ENCODE measurements at places on chromosomes 7 and 10.

DNA sequence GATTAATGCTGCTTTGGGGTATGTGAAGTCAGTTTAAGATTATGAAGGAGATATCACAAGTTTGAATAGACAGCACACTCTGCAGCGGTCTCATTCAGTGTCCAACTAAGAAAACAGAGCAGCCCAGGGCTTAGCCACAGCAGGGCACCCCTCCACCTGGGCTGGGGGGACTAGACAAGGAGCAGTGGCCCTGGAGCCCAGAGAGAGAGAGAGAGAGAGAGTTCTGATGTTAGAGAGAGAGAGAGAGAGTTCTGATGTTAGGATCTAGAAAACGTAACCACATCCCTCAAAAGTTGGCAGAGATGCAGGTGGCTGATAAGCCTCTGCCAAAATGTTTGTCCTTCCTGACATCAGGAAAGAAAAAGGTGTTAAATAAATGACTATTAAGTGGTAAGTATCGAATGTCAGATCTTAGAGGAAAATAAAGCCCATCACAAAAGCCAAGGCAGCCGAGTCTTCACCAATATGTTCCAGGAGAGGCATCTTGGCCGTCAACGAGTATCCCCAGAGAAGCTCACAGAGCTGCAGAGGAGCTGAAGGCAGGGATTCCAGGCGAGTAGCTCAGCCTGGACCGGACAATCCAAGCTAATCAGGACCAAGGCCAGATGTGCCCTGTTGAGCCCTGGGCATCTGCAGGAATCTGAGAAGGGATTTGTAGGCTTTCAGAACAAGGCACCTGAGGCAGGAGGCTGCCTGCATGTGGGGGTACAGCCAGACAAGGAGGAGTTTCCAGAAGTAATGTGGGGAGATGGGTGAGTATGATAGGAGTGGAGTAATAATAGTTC is 150.1 kb upstream of the TCF7L2 start:
- no peak for DNase-seq

GRCh38 chr7:34070511-34071323 is 165.4 kb downstream of the BMPER start:
- DNase-seq, result no peak

GRCh38 chr7:139861803-139862202 is 32.7 kb downstream of the TBXAS1 start:
- DNase-seq, result no peak

DNA sequence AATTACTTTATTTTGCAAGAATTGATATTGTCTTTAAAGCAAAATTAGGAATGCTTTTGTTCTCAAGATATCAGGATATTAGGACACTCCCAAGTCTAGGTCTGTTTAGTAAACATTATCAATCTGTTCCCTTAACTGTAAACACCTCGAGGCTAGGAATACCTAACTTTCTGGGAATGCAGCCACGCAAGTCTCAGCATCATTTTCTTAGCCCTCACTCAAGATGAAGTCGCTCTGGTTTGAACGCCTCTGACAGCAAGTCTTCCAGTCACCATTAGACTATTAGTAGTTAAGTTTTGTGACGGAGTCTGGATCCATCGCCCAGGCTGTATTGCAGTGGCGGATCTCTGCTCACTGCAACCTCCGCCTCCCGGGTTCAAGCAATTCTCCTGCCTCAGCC is 128.0 kb upstream of the MYO3A start:
- DNase-seq, result no peak

DNA sequence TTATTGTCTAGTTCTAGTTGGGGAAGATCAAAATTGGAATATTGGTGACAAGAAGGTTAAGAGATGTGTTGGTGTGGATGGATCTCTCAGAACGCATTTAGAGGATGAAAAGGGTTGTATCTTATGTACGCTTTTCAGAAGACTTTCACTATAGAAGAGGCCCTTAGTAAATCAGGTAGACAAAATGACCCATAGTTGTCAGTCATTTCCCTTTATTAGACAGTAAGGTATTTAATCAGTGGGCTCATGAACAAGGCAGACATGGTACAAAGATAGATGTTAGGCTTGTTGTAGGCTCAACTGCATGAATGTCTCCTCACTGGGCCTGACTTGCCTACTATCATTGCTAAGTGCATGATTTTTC is 359.2 kb downstream of the PHF14 start:
- no peak for DNase-seq

- DNase-seq, result no peak
These were observed 127.2 kb upstream of the SP8 start for GRCh38 chr7:20913853-20914252.

GRCh38 chr10:48813291-48813690 is 126.3 kb downstream of the LRRC18 start:
- no peak for DNase-seq

GRCh38 chr10:21603721-21604120 is 69.7 kb downstream of the MLLT10 start:
- DNase-seq, result no peak

GRCh38 chr7:27079234-27079975 is 16.4 kb downstream of the HOXA1 start:
- no peak for DNase-seq

- DNase-seq, result no peak
These were observed 519 bp downstream of the ITGB8 start for GRCh38 chr7:20330928-20331909.

DNA sequence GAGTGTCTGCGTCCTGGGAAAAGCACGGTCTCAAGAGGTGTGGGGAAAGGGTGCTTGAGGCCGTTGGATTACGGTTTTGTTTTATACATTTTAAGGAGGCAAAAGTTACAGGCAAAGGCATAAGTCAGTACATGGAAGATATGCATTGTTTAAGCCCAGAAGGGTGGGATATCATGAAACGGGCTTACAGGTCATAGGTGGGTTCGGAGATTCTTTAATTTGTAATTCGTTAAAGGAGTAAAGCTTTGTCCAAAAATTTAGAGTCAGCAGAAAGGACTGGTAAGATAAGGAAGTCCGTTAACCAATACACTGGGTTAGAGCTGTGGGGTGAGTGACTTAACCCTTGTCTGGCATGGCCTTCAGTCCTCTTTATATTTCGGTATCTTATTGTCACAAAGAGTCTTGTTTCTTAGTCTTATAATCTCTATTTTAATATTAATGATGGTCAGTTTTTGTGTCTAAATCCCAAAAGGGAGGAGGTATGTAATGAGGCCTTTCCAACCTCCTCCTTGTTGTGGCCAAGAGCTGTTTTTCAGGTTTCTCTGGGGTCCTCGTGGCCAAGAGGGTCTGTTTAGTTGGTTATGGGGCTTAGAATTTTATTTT is 12.7 kb downstream of the TSPAN14 start:
- no peak for DNase-seq

DNA sequence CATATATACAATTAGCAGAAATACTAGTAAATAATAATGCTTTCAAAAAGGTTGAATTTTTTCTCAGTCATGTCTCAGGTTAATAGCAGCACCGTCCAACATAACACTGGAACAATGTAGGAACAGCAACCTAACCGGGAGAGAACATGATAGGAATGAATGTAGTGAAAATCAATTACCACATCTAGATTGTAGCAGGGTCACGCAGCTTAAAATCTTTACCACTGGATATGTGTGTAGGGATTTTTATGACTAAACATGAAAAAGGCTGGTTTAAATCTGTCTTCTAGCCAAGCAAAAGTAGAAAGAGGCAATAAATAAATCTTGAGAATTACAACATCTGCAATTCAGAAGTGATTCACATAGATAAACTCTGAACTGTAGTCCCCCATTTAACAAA is 326.0 kb downstream of the DGKB start:
- DNase-seq, result no peak

DNA sequence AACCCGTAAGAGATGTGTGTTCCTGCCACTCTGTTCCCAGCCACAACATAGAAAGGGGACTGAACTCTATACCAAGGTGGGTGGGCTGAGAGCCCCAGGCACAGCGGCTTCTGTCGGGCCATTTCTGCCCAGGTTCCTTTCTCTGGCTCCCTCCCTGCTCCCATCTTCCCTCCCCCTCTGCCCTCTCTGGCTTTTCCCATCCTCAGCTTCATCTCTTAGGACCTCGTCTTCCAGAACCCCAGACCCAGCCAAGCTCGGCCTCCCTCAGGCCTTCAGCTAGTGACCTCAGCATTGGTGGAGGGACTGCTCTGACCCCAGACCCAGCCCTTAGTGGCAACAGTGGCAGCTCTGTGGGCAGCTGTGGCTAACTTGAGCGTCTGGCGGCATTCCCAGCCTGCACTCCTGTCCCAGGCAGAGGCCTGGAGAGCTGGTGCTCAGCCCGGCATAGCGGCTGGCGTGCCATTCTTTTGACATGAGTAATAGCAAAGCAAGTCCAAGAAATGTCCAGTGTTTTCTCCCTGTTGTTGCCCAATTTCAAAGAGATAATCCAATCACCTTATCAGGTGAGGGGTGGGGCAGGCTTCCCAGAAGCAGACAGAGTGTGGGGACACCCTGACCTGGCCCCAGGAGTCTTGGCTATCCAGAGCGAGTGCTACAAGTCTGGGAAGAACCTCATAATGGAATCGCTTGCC is 15.9 kb downstream of the PTPRE start:
- DNase-seq, result peak; percentile 81

DNA sequence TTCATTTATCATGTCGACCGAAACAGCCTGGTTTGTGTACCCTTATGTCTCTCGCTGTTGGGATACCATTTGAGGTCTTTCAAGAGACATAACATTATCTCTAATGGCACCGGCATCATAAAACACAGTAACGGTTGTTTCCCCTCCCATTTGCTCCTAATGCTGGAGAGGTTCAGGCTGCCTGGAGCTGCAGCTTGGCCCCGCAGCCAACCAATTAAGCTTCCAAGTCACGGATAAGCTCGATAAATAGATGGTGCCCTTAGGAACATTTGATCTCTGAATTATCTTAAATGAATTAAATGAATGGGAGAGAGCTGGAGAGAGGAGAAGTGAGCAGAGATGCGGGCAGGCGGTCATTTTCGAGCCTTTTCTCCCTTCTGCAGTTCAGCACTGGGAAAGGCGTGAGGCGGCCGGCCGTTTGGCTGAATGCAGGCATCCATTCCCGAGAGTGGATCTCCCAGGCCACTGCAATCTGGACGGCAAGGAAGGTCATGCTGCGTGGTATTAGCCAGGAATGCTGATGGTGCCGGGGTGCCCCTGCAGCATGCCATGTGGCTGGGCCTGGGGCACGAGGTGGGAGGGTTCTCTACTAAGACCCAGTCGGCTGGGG is 12.6 kb downstream of the CPA4 start:
- DNase-seq, result no peak

DNA sequence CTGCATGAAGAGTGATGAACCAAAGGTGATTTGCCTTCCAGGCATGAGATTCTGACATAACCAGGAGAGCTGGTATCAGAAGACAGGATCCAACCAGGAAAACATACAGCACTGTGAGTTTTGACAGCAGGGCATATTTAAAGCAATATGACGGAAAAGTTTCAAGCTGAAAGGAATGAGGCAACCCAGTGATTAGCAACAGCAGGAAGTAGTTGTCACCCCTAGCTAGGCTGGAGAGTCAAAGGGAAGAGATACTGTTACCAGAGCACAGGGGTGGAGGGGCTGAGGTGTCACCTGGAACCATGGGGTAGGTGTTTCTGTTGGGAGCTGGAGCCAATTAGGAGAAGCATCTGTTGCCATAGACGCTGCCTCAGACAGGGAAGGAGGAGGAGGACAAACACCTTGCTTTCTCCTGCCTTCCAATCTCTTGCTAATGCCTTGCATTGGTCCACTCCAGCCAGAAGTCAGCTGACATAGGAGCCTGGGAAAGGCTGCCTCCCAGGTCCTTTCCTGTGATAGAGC is 125.4 kb upstream of the SORCS3 start:
- DNase-seq, result no peak
